ENCODE measurements at places on chromosomes 3 and 15.

GRCh38 chr3:12489832-12490231 lies 5.6 kb downstream of the TSEN2 start:
- H3K4me1 ChIP-seq, result no peaks in the 10 kb centered on the region
- no peak overlapping the region for H3K27ac ChIP-seq
- no peaks in the 10 kb centered on the region for H3K27me3 ChIP-seq

DNA sequence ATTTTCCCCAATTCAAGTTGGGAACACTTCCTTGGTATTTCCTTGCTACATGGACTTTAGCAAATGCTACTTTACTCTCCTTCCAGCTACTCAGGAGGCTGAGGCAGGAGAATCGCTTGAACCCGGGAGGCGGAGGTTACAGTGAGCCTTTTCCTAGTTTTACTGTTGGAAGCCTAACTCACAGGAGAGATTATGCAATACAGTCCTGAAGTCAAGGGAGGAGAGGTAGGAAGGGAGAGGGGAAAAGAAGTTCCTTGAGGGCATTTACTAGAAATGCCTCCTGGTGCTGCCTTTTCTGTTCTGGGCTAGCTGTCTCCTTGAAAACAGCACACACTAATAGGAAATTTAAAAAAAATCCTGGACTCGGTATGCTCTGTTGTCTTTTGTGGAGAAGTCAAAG lies 6.2 kb downstream of the HHLA2 start:
- H3K4me1 ChIP-seq, result no peaks in the 10 kb centered on the region
- no peak for DNase-seq
- no peak overlapping the region for H3K4me3 ChIP-seq
- no peaks in the 10 kb centered on the region for H3K27me3 ChIP-seq
- H3K27ac ChIP-seq, result no peak overlapping the region

DNA sequence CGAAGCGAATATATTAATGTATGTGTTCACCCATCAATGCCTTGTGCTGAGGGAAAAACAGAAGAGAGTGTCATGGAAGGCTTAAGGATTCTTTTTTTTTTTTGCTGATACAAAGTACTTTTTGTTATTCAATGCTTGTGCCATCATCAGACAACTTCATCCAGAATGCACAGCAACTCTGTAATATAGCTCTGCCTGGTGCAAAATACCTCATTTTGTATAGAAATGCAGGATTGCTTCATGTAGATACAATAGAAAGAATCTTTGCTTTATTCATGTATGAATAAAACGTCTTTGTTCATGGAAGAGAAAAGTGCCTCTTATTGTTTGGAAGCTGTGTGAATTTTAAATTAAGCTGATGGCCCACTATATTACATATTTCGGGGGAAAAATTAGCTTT lies 62.9 kb downstream of the SH3GL3 start:
- no peaks in the 10 kb centered on the region for H3K36me3 ChIP-seq
- no peak overlapping the region for H3K27ac ChIP-seq
- H3K4me1 ChIP-seq, result no peaks in the 10 kb centered on the region
- H3K4me3 ChIP-seq, result no peak overlapping the region
- no peak for DNase-seq

GRCh38 chr3:157542711-157543500 lies 39.7 kb upstream of the VEPH1 start:
- H3K36me3 ChIP-seq, result no peaks in the 10 kb centered on the region
- H3K27ac ChIP-seq, result no peak overlapping the region
- DNase-seq, result peak; percentile 75
- H3K4me3 ChIP-seq, result peak overlapping the region; percentile 37
- H3K4me1 ChIP-seq, result no peaks in the 10 kb centered on the region
- H3K27me3 ChIP-seq, result no peaks in the 10 kb centered on the region

DNA sequence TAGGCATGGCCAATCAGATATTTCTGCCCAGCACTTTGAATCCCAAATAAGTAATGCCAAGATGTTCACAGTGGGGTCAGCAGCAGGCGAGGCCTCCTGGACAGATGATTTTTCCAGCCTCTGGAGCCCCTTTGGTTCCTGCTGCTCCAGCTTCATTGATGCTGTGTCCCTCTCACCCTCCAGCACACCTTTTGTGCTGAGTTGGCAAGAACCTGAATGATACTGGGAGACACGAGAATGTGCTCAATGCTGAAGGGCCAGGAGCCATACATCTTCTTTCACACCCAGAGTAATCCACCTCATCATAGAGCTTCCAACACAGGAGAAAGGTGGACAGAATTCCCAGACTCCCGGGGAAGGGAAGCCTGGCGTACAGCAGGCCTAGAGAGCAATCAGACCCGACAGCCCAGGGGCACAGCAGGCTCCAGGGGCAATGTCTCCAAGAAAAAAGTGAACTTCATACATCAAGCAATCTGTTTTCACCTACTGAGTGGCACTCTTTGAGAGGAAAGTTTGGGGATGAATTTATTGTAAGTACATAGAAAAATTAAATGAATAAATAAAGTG lies 6.7 kb upstream of the DAPK2 start:
- no peaks in the 10 kb centered on the region for H3K36me3 ChIP-seq
- no peaks in the 10 kb centered on the region for H3K27me3 ChIP-seq
- H3K4me1 ChIP-seq, result no peaks in the 10 kb centered on the region
- H3K4me3 ChIP-seq, result no peak overlapping the region
- no peak overlapping the region for H3K27ac ChIP-seq
- DNase-seq, result no peak

GRCh38 chr3:114451561-114452018 lies 157.8 kb downstream of the TIGIT start:
- no peaks in the 10 kb centered on the region for H3K27me3 ChIP-seq
- no peaks in the 10 kb centered on the region for H3K4me1 ChIP-seq
- H3K4me3 ChIP-seq, result peak overlapping the region; percentile 69
- H3K36me3 ChIP-seq, result no peaks in the 10 kb centered on the region
- peak; percentile 45 for DNase-seq

DNA sequence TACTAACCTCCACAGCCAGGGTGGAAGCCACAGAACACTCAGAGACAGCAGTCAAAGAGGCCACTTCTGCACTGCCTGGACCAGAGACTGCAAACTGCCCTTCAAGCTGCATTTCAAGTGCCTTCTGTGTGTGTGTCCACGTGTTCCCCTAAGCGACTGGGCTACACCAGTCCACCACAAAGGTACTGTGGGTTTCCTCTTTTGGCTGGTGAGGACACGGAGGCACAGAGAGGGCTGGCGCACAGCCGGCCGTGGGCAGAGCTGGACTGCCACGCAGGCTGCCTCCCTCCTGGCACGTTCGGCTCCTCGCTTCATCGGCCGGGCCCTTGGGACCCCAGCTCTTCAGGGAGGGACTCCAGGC lies 60.9 kb downstream of the MGLL start:
- H3K4me1 ChIP-seq, result peaks cover 4% of the 10 kb centered on the region
- H3K27ac ChIP-seq, result peak overlapping the region; percentile 66
- H3K4me3 ChIP-seq, result no peak overlapping the region
- peak; percentile 62 for DNase-seq
- H3K27me3 ChIP-seq, result no peaks in the 10 kb centered on the region

GRCh38 chr3:156233876-156234275 lies 113.5 kb downstream of the KCNAB1 start:
- no peak overlapping the region for H3K27ac ChIP-seq
- H3K36me3 ChIP-seq, result no peaks in the 10 kb centered on the region
- H3K4me3 ChIP-seq, result no peak overlapping the region

- no peaks in the 10 kb centered on the region for H3K4me1 ChIP-seq
- no peaks in the 10 kb centered on the region for H3K36me3 ChIP-seq
- no peak for DNase-seq
- no peaks in the 10 kb centered on the region for H3K27me3 ChIP-seq
- H3K4me3 ChIP-seq, result no peak overlapping the region
Observed at GRCh38 chr3:27384191-27384590, 15.0 kb upstream of the NEK10 start.

- no peak overlapping the region for H3K27ac ChIP-seq
- H3K4me3 ChIP-seq, result no peak overlapping the region
- DNase-seq, result no peak
Observed at GRCh38 chr15:31477851-31478701, 151.4 kb downstream of the KLF13 start.

- no peaks in the 10 kb centered on the region for H3K36me3 ChIP-seq
- no peak overlapping the region for H3K4me3 ChIP-seq
- no peak overlapping the region for H3K27ac ChIP-seq
- no peaks in the 10 kb centered on the region for H3K27me3 ChIP-seq
- no peaks in the 10 kb centered on the region for H3K4me1 ChIP-seq
Observed at GRCh38 chr3:126557415-126557745, 1.4 kb downstream of the C3orf22 start.

- H3K4me1 ChIP-seq, result peaks cover 5% of the 10 kb centered on the region
- no peaks in the 10 kb centered on the region for H3K27me3 ChIP-seq
- no peak for DNase-seq
- H3K36me3 ChIP-seq, result no peaks in the 10 kb centered on the region
- no peak overlapping the region for H3K27ac ChIP-seq
Observed at GRCh38 chr3:5136919-5137429, 14.9 kb downstream of the ARL8B start.

DNA sequence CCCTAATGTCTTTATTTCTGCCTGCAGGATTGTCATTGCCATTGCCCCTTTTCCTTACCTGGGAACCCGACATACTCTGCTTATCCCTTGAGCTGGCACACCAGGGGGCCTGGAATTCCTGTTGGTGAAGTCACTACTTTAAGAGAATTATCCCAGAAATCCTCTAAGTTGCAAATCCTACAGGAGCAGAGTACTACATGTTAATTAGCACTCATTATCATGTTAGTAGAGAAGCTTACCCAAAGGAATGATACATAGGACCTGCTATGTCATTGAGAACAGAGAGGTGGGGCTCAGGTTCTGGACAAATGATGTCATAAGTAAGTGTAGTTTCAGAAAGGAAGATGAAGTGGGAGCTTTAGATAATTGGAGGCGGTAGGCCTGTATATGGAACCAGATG lies 27.4 kb downstream of the SCG5 start:
- H3K4me3 ChIP-seq, result no peak overlapping the region
- no peaks in the 10 kb centered on the region for H3K4me1 ChIP-seq
- H3K36me3 ChIP-seq, result no peaks in the 10 kb centered on the region
- no peak overlapping the region for H3K27ac ChIP-seq
- no peak for DNase-seq

- no peaks in the 10 kb centered on the region for H3K36me3 ChIP-seq
- no peak for DNase-seq
- no peaks in the 10 kb centered on the region for H3K27me3 ChIP-seq
- H3K4me1 ChIP-seq, result no peaks in the 10 kb centered on the region
- no peak overlapping the region for H3K4me3 ChIP-seq
- no peak overlapping the region for H3K27ac ChIP-seq
Observed at GRCh38 chr3:112822064-112823055, 24.3 kb downstream of the CD200R1L start.

DNA sequence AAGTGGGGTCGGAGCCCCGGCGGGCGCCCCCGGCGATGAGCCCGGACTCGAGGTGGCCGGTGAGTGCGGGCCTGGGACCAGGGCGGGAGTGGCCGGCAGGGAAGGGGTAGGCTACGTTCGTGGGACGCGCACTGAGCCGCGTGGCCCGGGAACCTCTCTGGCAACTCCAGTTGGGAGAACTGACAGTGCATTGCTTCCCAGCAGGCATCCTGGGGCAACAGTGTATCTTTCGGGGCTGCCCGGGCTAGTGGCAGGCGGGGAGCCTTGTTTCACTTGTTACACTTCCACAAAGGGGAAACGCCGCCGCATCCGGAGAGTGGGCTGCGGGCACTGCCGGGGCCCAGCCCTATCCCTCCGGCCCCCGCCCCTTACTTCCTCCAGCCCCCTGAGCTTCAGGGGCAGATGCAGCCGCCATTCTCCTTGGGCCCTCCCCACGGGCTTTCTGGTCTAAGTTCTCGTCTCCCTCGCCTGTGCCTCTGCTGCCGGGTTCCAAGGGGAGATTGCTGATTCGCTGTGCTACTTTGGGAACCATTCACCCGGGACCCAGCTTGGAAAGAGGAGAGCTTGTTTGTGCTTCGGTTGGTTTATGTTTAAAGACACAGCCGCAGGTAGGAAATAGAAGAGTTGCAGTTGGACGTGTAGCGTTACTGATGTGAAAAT lies 675 bp downstream of the BRPF1 start:
- peak overlapping the region; percentile 30 for H3K27ac ChIP-seq
- DNase-seq, result peak; percentile 69
- H3K27me3 ChIP-seq, result no peaks in the 10 kb centered on the region

- H3K36me3 ChIP-seq, result no peaks in the 10 kb centered on the region
- no peaks in the 10 kb centered on the region for H3K4me1 ChIP-seq
- no peak overlapping the region for H3K4me3 ChIP-seq
- H3K27me3 ChIP-seq, result no peaks in the 10 kb centered on the region
Observed at GRCh38 chr15:41161336-41161735, 45.3 kb upstream of the INO80 start.

GRCh38 chr3:194736896-194737600 lies 51.4 kb downstream of the FAM43A start:
- H3K36me3 ChIP-seq, result no peaks in the 10 kb centered on the region
- H3K4me3 ChIP-seq, result no peak overlapping the region
- no peak overlapping the region for H3K27ac ChIP-seq
- no peaks in the 10 kb centered on the region for H3K4me1 ChIP-seq

GRCh38 chr15:77187751-77188464 lies 117.0 kb upstream of the TSPAN3 start:
- peak overlapping the region; percentile 51 for H3K27ac ChIP-seq
- H3K36me3 ChIP-seq, result no peaks in the 10 kb centered on the region
- H3K4me1 ChIP-seq, result no peaks in the 10 kb centered on the region
- peak; percentile 64 for DNase-seq

- no peaks in the 10 kb centered on the region for H3K27me3 ChIP-seq
- no peak for DNase-seq
- H3K4me3 ChIP-seq, result no peak overlapping the region
- H3K36me3 ChIP-seq, result no peaks in the 10 kb centered on the region
Observed at GRCh38 chr3:22939349-22939748, 263.8 kb upstream of the UBE2E2 start.

DNA sequence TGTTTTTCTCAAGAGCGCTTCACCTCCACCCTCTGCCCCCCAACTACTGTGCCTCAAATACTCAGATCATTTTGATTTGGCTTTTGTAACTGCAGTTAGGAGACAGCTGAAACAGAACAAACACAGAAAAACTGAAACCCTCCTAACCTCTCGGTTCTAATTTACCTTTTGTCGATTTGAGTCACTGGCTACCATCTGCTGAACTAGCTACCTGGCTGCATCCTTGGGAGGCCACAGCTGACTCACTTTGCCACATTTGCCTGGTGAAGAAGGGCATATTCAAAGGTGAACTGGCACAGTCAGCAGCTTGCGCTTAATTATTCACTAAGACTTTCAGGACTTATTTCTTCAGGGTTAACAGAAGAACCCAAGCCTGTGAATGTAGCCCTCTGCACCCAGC lies 117.7 kb downstream of the FOXB1 start:
- no peaks in the 10 kb centered on the region for H3K4me1 ChIP-seq
- DNase-seq, result no peak
- no peaks in the 10 kb centered on the region for H3K27me3 ChIP-seq

DNA sequence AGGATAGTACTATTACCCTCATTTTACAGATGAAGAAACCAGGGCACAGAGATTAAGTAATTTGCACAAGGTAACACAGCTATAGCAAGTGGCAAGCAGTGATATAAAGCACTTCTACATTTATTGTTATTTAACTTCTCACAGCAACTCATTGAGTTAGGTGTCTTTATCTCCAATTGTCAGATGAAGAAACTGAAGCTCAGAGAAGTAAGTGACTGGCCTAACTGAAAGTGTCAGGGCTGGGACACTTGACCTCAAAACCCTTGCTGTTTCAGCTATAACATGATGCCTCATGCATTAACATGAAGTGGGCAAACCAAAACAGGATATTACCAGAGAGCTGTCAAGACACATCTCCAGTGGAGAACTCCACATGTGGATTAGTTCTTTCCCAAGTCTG lies 65.8 kb upstream of the LEKR1 start:
- no peak overlapping the region for H3K27ac ChIP-seq
- no peaks in the 10 kb centered on the region for H3K27me3 ChIP-seq
- no peak for DNase-seq
- H3K36me3 ChIP-seq, result no peaks in the 10 kb centered on the region

GRCh38 chr3:78604341-78604740 lies 1163.5 kb downstream of the ROBO1 start:
- no peak for DNase-seq
- no peak overlapping the region for H3K4me3 ChIP-seq
- H3K27me3 ChIP-seq, result no peaks in the 10 kb centered on the region
- no peaks in the 10 kb centered on the region for H3K4me1 ChIP-seq
- no peak overlapping the region for H3K27ac ChIP-seq
- H3K36me3 ChIP-seq, result peaks cover 2% of the 10 kb centered on the region
